Activated CD4-positive, alpha-beta T cell treated with anti-CD3 and anti-CD28 coated beads, Interleukin-2, amount 50 U/mL, for 48 hours (primary cell): ENCODE measurements at places on chromosomes 2 and 18.

DNA sequence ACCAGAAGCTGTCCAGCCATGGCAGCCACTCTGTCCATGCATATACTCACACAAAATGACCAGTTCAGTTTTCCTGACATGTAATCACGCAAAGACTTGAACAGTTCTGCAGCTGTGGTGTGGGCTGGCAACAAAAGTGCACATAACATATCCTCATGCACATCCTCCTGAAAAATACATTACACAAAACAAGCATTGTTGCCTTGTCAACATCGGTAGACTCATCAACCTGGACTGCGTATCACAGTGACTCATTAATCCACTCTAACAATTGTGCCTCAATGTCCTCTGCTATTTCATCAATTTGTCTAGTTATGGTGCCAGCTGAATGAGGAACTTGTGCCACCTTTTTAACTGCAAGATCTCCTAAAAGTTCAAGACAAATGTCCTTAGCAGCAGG is 19.5 kb downstream of the RBKS start:
- DNase-seq, result no peak

DNA sequence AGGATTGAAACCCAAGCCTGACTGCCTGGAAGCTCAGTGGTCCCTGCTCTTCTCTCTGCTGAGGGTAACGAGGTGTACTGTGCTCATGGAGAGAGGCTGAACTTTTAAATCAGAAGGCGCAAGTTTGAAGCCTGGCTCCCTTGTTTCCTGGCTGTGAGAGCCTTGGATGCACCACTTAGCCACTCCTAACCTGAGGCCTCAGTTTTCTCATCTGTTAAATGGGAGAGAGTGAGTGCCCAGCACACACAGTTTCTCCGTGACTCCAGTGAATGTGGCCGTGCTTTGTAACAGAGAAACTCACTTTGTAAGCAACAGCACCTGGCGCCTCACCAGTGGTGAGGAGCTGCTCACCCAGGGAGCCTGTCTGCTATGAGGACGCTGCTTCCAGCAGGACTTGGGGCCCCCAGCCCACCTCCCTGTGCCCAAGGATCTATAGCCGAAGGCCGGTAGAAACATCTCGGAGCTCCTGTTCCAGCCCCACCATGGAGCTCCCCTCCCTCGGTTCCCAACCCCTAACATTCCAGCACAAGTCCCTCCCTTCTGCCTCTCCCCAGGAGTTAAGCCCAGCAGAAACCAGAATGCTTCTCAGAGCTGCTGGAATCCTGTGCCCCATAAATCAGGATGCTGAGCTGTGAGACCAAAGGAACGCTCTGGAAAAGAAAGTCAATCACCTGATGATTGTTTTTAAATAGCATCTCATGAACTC is 20.3 kb upstream of the KCNK3 start:
- no peak for DNase-seq

DNA sequence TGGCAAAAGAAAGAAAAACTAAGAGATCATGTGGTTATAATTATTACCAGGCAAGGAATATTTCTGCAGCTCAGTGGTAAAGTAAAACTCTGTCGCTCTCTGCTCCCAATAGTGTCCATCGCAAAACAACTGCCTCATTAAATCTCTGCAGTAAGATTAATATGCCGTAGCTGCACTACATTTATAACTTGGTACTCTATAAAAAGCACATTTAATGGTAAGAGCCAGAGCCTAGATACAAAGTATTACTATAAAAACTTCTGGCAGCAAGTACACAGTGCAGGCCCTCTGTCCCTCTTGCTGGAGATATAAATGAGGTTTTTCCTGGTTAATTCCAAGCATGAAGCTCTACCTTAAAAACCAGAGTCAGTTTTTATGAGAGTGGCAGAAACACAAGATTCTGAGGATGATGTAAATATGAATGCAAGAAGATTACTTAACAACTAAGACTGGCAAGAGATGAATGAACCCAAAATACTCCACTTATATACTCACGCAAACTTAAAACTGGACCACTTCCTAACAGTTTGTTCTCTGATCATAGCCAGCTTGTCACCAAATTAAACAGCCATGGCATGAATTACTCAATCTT is 25.5 kb downstream of the ZNF521 start:
- no peak for DNase-seq

GRCh38 chr18:5488844-5489243 is 55.0 kb downstream of the EPB41L3 start:
- DNase-seq, result no peak

- DNase-seq, result no peak
These were observed 34.6 kb upstream of the TBR1 start for GRCh38 chr2:161381546-161381945.

- DNase-seq, result no peak
These were observed 125.2 kb downstream of the SH3BP4 start for GRCh38 chr2:235077046-235077445.

DNA sequence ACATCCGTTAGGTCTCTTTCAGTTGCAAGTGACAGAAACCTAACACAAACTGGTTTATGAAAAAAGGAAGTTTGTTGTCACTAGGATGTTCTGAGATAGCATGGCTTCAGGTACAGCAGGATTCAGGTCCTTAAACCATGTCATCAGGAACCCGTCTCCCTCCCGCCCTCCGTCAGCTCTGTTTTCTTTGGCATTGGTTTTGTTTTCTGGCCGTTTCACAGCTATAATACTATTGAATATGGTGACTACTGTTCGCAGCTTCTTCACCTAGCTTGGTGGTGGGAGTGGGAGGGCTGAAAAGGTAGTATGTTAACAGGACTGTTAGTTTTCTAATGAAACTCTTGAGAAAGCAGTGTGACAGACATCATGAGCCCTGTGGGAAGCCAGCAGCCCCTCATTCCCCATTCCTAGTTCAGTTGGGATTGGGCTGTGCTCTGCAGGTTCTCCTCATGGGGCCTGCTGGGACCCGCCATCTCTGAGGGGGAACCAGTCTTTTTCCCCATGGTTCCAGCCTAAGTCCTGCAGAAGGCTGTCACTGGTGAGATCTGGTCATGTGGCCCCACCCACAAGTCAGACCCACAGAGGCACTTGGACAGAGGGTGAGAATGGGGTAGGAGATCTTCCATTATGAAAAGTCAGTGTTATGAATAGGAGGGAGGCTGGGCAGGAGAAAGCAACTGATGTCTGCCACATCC is 12.1 kb downstream of the PTMA start:
- DNase-seq, result no peak

GRCh38 chr2:207055257-207055656 is 110.5 kb downstream of the KLF7 start:
- DNase-seq, result no peak

DNA sequence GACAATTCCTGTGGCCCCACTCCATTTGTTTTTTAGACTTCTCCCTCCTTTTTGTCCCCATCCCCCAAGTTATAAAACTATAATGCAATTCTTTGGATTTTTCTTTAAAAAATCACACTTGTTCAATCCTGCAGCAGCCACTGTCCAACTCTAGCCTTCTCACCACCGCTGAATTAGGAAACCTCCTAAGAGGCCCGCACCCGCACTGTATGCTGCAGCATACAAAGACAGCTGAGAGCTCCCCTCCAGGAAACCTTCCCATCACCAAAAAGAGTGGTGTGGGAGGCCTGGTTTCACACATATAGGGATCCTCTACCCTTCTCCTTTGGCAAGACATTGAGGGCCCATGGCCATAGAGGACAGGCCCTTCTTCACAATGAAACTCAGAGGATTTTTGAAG is 2.9 kb downstream of the PCGF1 start:
- no peak for DNase-seq

DNA sequence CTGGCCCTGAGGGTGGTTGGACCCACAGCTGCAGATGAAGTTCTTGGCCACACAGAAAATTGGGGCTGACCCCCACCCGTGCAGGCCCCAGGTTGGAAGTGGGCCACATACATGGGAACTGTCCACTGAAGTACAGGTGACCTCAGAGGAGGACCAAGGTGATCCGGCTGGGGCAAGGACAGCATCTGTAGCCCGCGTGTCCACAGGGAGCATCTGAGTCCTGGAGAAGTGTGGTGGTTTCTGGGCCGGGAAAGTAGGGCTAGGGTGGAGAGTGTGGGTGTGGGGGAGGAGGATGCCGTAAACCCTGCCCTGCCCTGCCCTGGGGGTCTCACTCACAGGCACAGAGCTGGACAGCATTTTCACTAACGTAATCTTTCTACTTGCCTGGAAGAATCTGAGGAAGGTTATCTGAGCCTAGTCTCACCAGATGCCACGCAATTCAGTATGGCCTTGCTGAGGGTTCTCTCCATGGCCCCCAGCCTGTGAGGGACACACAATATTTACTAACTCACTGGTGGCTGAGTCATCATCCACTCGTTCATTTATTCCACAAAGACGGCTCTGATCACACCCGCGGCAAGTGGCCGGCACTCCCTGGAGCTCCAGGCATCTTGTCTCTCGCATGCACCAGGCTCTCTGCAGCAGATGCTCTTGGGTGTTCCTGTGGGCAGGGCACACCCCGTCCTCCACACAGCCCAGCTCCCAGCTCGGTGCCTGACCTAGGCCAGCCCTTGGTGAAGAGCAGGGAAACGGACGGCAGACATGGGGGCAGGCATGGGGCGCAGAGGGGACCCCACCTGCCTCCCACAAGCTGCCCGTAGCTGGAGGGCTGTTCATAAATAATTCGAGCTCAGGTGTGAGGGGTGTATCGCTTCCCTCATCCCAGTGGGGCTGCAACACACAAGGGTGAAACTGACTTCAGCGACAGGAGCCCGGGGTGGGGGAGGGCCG is 51.2 kb downstream of the INHBB start:
- DNase-seq, result no peak

DNA sequence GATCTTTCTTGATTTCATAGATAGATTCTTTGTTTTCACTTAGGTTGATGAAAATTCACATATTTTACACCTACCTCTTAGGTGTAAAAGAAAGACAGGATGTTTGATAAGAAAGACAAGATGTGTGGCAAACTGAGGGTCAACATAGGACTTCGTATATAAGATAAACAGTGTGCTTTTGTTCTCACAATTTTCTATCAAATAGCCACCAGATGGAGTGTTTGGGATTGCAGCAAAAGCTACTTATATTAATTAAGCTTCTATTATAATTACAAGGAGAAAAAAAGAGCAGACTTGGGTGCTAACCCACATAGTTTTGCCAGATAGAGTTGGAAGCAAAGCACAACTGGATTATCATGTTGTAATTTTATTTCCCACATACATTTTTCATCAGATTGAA is 232.9 kb downstream of the CDH7 start:
- DNase-seq, result no peak

DNA sequence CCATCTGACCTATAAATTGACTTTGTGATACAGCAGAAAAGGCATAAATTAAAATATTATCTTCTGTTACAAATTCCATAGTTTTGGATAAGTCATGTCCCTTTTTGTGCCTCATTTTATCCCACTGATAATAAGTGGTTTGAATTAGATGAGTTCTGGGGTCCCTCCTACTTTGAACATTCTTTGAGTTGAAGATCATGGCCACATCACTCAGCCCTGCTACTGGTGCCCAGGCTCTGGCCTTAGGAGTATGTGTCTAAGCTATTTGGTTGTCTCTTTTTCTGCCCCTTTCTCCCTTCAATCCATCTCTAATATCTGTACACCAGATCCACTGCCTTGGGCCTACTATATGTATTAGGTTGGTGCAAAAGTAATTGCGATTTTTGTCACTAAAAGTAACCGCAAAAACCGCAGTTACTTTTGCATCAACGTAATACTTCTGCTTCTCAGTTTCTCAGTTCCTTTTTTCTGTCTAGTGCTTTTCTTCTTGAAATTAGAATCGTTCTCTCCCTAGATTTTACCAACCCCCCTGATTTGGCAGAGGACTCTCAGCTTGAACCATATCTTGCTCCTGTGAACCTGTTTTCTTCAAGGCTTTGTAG is 362.5 kb upstream of the TNP1 start:
- no peak for DNase-seq

GRCh38 chr2:123614596-123614995 is 410.5 kb upstream of the CNTNAP5 start:
- DNase-seq, result no peak

DNA sequence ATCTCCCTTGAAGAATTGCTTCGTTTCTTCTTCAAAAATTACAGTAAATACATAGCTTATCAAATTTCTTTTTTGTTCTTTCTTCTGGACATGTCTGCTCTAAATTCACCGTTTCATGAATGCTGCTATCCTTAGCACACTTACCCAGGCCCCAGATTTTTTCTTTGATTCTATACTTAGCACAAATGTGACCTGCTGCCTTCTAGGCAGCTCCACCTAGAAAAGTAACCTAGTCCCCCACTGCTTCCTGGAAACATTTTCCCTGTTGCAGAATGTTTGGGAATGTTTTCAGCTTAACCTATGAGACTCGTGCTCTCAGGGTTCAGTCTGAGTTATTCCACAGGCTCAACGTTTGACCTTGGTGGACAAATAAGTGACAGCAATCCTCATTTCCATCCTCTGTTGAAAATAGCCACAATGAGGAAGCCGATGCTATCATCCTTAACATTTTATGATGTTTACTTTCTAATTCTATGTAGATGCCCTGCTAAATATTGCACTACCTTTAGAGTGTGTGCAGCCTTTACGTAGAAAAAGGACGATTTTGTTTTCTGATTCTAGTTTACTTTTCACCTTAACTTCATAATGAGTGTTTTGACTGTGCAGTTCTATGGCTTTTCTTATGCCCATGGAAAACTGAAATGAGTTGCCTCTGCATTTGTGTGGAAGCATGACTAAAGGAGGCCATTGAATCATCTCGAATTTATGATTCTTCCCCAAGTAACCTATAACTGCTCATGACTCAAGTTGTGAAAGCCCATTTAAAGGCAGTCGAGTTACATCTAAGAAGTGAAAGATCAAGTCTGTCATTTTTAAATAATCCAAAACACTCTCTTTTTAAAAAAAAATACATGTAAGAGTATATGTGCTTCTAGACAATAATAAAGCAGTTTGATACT is 47.7 kb downstream of the TMEM182 start:
- no peak for DNase-seq

DNA sequence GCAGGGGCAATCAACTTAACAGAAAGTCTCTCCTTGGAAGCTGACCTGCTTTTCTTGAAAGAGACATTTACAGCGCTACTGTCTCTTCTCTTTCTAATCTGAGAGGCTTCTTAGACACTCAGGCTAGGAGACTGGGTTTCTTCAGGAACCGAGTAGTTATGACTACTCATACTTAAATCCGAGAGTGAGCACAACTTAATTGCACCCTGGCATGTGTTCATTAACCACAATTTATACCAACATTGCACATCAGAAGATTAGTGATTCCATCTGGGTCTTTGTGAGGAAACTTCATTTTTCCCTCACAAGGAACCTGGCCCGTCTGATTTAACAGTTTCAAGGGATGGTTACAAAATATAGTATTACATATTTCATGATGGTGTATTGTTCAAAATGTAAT is 176.9 kb downstream of the UBE2E3 start:
- DNase-seq, result no peak

DNA sequence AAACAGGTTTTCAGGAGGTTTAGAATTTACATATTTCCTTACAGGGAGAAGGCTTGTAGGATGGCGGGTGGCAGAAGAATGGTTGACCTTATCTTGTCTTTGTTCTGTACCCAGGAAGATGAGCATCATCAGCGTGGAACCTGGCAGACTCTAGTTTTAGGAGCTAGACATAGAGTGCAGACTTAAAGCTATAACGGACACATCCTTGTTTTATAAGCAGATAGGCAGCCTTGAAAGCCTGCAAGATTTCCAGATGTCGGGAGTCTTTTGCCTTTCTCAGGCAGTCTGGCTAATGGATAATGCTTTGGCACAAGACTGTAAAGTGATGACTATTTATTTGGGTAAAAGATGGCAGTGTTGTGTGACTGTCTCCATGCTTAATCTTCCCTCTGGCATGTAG is 11.7 kb downstream of the AQP12B start:
- no peak for DNase-seq
